ENCODE measurements at places on chromosomes 13 and 19. TPM values are rescaled to one million over a fixed set of nuclear protein-coding genes. Genes with fewer than 3 reads are reported as not detected.

DNA sequence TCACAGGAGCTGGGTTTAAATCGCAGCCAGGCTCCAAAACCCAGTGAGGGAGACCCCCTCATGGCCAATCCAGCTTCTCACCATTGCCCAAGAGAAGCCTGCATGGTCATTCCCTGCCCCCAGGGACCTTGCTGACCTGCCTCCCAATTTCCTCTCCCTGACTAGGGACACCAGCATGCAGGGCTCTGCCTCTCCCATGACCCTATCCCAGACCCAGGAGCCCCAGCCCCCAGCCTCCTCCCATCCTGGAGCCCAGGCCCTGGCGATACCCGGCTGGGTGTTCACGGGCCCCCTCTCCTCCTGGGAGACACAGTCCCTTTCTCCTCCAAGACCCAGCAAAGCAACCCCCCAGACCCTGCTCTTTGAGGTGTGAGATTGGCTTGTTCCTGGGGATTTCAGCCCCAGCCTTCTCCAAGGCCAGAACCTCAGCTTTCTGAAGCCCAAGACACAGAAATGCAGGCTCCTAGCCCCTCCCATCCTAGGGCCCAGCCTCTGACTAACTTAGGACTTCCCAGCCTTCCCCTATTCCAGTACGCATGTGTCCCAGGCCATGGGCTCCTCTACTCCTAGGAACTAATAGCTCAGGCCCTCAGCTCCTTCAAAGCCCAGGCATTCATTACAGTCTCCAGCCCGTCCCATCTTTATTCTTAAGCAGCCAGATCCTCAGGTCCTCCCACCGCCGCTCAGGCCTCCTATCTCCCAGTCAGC, 1.1 kb downstream of the GYS1 start:
- H3K4me1 ChIP-seq = peaks cover 22% of the 10 kb centered on the region
- peak; percentile 77 for DNase-seq
- peak overlapping the region; percentile 52 for H3K4me3 ChIP-seq

DNA sequence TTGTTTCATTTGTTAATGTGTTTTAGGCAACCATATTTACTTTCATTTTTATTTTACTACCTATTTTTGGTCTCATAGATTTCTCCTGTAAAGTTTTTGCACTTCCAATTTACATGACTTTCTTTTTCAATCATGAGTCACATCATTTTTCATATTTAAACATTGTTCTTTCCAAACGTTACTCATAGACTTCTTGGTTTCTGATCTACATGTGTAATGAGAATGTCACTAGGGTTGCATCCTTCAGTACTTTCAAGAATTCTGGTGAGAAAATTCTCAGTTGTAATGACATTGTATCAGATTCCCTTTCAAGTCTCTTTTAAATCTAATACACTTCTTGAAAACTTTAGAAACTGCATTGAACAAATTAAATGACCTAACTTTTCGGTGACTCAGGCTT, 991.7 kb downstream of the EFNB2 start:
- no peak overlapping the region for H3K4me3 ChIP-seq
- H3K27me3 ChIP-seq = no peaks in the 10 kb centered on the region
- H3K4me1 ChIP-seq = no peaks in the 10 kb centered on the region
- no peak for DNase-seq
- H3K36me3 ChIP-seq = no peaks in the 10 kb centered on the region

DNA sequence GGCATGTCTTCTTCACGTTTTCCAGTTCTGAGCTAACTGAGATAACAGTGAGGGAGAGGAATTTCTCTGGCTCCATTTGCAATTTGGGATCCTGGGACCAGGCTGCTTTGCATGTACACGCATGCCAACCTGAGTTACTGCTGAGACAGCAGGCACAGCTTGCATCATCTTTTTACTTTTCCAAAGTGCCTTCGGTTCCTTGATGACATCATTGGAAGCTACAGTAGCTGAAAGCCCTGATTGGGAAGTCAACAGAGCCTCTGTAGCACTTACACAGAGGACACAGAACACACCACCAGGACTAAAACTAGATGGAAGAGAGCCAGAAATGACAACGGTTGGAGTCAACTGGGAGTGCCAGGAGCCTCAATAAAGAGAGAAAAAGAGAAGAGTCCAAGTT, 399.1 kb upstream of the GPC6 start:
- no peaks in the 10 kb centered on the region for H3K4me1 ChIP-seq
- H3K36me3 ChIP-seq = no peaks in the 10 kb centered on the region
- H3K27ac ChIP-seq = no peak overlapping the region
- no peak overlapping the region for H3K4me3 ChIP-seq
- DNase-seq = no peak
- H3K27me3 ChIP-seq = no peaks in the 10 kb centered on the region

GRCh38 chr19:33299051-33299688, 3.2 kb downstream of the CEBPA start:
- H3K27me3 ChIP-seq = peaks cover 10% of the 10 kb centered on the region
- H3K27ac ChIP-seq = no peak overlapping the region
- H3K36me3 ChIP-seq = no peaks in the 10 kb centered on the region
- no peaks in the 10 kb centered on the region for H3K4me1 ChIP-seq
- DNase-seq = no peak
- H3K4me3 ChIP-seq = peak overlapping the region; percentile 89

DNA sequence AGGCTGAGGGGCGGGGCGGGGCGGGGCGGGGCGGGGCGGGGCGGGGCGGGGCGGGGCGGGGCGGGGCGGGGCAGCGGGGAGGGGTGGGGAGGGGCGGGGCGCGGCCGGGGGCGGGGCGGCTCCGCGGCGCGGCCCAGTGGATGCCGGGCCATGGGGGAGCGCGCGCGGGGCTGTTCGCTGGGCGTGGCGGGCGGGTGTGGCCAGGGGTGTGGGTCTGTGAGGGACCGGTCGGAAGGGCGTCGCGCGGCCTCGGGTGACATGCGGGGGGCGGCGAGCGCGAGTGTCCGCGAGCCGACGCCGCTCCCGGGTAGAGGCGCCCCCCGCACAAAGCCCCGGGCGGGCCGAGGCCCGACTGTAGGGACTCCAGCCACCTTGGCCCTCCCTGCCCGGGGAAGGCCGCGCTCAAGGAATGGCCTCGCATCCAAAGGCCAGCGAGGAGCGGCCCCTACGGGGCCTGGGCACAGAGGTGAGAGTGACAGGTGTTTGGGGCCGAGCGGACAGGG, at the start of gene ZFP28:
ZFP28 (plus strand) TSS at position 188 of the 503 bp plus-strand sequence; CDS start at position 259, 71 bp downstream.
- peak within 1 kb of the TSS; percentile 93 for H3K27ac ChIP-seq
- DNase-seq = no peak

DNA sequence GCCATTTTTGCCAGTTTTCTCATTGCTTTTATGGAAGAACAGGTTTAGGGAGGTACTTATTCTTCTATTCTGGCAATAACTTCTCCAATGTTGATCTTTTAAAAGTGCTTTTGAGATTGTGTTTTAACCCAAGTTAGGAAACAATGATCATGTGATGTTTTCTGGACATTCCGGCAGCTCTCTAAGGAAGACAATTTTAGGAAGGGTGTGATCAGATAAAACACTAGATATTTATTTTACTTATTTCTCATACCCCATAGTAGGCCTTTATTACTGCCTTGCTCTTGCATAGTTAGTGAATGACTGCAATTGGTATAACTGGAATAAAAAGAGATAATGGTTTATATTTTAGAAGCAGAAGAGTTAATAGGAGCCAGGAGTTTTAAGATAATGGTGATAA, 68.4 kb upstream of the SPATA13 start:
- H3K4me3 ChIP-seq = no peak overlapping the region
- no peaks in the 10 kb centered on the region for H3K36me3 ChIP-seq
- H3K27me3 ChIP-seq = no peaks in the 10 kb centered on the region

GRCh38 chr13:70612881-70613280, 504.6 kb upstream of the KLHL1 start:
- no peaks in the 10 kb centered on the region for H3K27me3 ChIP-seq
- H3K36me3 ChIP-seq = no peaks in the 10 kb centered on the region
- H3K4me3 ChIP-seq = no peak overlapping the region
- DNase-seq = no peak
- no peak overlapping the region for H3K27ac ChIP-seq
- no peaks in the 10 kb centered on the region for H3K4me1 ChIP-seq

- no peaks in the 10 kb centered on the region for H3K36me3 ChIP-seq
- no peak overlapping the region for H3K27ac ChIP-seq
- H3K4me3 ChIP-seq = no peak overlapping the region
- DNase-seq = no peak
- no peaks in the 10 kb centered on the region for H3K27me3 ChIP-seq
- no peaks in the 10 kb centered on the region for H3K4me1 ChIP-seq
Observed at GRCh38 chr13:28410096-28410495, 84.8 kb downstream of the FLT1 start.

DNA sequence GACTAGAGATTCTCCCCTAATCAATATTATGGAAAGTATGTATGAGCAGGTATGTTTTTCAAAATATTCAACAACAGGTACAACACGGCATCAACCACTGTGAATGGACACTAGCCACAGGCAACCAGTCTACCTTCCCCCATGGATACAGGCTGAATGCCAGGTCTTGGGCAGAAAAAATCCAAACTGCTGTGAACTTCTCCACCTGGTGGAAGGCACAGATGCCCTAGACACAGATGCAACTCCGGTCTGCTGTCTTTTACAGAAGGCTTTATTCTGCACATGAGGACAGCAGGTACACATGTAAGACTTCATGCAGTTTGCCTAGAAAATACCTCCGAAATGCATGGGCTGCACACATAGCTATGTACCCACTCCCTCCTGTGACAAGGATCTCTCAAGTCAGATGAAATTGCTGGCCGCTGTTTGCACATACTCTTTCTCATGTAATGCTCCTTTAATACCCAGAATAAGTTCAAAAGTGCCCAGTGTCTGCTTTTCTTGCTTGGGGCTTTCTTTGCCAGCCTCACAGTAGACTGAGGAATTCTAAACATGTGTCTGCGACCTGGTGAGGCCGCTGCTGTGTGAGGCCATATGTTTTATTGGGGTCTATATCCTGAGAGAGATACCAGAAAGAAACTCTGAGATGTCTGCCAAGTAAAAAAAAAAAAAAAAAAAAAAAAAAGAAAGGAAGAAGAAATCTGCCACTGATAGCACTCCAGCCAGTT, 325.9 kb downstream of the FOXO1 start:
- H3K4me1 ChIP-seq = peaks cover 10% of the 10 kb centered on the region
- H3K27ac ChIP-seq = no peak overlapping the region
- H3K4me3 ChIP-seq = no peak overlapping the region
- no peaks in the 10 kb centered on the region for H3K36me3 ChIP-seq
- H3K27me3 ChIP-seq = no peaks in the 10 kb centered on the region
- peak; percentile 21 for DNase-seq

The YJEFN3 gene
- 11.2 TPM for polyA plus RNA-seq

The DBP gene
- polyA plus RNA-seq = 7.1 TPM

The LILRA6 gene
- polyA plus RNA-seq = 1.6 TPM
